NCI-H1092 (cell line): ENCODE measurements at places on chromosomes 2 and 18.

- no peak for DNase-seq
Observed at GRCh38 chr2:43127941-43128558, 98.4 kb downstream of the ZFP36L2 start.

DNA sequence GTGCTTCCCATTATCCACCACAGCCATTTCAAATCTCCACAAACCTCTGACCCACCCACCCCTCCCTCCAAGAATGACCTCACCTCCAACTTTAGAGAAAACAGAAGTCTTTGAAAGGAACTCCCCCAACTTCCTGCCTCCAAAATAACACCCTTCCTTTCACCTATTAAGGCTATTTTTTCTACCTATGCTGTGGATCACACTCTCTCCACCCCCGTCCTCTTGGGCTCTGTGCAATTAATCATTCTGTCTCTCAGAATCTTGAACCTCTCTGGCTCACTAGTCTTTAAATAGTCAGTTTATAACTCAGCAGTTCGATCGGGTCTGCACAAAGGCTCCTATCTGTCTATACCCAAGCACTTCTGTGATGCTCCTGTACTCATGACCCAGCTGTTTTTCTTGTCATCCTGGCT, 37.3 kb upstream of the XPO1 start:
- no peak for DNase-seq

GRCh38 chr2:84386336-84387040, 72.6 kb downstream of the SUCLG1 start:
- no peak for DNase-seq

GRCh38 chr2:25620077-25620476, 53.3 kb downstream of the DTNB start:
- DNase-seq = no peak

- no peak for DNase-seq
Observed at GRCh38 chr18:78563110-78563509, 416.5 kb upstream of the SALL3 start.

- no peak for DNase-seq
Observed at GRCh38 chr2:236107536-236107935, 60.6 kb downstream of the GBX2 start.

DNA sequence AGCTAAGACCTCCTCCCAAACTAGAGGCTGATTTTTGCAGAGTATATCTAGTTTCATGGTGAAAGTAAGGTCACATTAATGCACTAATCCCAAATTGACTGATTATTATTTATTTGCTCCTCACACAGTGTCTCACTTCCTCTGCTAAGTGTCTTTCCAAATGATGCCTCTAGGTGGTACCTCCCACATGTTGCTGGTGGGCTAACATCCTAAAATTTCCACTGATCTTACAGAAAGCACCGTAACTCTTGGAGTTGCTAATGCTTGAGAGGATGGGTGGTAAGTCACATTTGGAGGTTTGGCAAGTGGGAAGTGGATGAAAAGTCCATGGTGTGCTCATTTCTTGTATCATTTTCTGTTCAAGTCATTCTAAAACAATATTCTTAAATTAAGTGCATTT, 428.7 kb upstream of the GYPC start:
- no peak for DNase-seq

DNA sequence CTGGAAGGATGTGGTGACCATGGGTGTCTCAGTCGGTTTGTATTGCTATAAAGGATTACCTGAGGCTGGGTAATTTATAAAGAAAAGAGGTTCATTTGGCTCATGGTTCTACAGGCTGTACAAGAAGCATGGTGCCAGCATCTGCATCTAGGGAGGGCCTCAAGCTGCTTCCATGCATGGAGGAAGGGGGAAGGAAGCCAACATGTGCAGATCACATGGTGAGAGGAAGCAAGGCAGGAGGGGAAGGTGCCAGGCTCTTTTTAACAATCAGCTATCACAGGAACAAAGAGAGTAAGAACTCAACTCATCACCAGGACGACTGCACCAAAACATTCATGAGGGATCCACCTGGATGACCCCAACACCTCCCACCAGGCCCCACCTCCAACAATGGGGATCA, 209.4 kb downstream of the CDH20 start:
- no peak for DNase-seq

DNA sequence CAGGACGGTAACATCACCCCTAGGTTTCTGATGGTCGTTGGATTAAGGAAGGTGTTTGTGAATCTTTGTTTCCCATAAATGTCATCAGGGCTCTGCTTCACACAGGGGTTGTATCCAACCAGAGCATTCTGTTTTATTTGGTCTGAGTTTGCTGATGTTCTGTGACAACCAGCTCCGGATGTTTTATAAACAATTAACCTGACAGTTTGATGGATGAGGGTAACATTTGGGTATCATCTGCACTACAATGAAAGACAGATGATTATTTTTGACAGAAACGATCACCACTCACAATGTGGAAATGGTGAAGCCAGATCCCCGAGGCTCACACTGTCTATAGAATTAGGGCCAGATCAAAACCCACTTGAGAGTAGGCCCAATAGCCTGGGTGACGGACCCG, 107.1 kb downstream of the CDC42EP3 start:
- DNase-seq = no peak

GRCh38 chr2:176638167-176639015, 369.1 kb downstream of the MTX2 start:
- DNase-seq = peak; percentile 20

DNA sequence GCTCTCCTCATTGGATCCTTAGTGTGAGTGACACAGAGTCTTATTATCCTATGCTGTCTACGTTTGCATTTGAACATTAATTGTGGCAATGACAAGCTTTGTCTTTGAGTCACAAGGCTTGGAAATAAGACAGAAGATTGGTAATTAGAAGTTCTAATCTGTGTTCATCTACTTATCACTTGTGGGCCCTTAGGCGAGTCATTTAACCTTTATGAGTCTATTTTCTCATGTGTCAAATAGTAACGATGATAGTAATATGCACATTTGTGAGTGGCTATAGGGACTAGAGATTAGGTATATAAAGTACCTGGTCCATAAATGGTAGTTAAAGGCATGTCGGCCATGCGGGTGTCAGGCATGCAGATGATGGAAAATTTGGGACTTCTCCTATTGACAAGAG, 105.6 kb upstream of the NABP1 start:
- no peak for DNase-seq

DNA sequence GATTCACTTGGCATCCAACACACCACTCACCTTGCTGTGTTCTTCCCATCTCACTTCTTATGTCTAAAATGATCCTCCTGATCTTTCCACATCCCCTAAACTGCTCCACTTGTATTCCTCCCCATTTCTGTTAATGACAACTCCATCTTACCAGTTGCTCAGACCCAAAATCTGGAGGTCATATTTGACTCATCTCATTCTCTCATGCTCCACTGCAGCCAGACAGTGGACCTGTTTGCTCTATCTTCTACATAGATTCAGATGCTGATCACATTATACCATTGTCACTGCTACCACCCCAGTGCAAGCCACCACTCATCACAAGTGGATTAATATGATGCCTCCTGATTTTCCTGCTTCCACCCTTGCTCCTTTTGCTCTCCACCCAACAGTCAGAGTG, 7.9 kb upstream of the NABP1 start:
- DNase-seq = no peak

- no peak for DNase-seq
Observed at GRCh38 chr2:12456293-12457106, 260.2 kb upstream of the TRIB2 start.

- no peak for DNase-seq
Observed at GRCh38 chr18:56139792-56140254, 498.6 kb downstream of the TXNL1 start.

- DNase-seq = no peak
Observed at GRCh38 chr2:53985646-53986045, 14.9 kb upstream of the PSME4 start.

GRCh38 chr2:67773851-67774250, 289.0 kb downstream of the C1D start:
- no peak for DNase-seq

- DNase-seq = no peak
Observed at GRCh38 chr2:49371128-49371701, 216.9 kb upstream of the FSHR start.

DNA sequence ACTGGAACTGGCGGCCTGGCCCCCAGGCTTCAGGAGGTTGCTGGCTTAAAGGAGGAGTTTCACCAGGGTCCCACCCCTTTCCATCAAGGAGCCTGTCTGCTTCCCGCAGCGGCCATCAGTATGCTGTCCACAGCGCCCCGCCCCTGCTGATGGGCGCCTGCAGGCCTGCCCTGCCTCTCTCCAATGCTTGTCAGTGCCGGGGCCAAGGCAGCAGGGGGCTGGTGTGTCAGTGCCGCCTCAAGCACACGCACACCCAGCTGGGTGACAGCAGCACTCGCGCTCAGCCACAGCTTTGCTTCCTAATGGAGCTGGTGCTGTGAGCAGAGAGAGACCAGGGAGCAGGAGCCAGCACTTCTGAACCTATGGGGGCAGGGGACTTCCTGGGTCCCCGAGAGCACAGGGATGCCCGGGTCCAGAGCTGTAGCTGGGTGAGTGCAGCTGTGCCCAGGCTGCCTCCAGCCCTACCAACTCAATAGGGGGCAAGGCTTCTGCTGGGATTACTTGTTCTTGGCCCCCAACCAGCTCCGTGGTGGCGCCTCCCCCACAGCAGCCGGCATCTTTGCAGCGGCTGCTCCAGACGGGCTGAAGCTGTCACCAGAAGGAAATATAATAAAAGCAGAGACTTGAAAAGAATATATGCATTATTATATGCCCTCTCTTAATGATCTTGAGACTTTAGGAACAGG, 377.2 kb upstream of the LRATD1 start:
- DNase-seq = no peak

DNA sequence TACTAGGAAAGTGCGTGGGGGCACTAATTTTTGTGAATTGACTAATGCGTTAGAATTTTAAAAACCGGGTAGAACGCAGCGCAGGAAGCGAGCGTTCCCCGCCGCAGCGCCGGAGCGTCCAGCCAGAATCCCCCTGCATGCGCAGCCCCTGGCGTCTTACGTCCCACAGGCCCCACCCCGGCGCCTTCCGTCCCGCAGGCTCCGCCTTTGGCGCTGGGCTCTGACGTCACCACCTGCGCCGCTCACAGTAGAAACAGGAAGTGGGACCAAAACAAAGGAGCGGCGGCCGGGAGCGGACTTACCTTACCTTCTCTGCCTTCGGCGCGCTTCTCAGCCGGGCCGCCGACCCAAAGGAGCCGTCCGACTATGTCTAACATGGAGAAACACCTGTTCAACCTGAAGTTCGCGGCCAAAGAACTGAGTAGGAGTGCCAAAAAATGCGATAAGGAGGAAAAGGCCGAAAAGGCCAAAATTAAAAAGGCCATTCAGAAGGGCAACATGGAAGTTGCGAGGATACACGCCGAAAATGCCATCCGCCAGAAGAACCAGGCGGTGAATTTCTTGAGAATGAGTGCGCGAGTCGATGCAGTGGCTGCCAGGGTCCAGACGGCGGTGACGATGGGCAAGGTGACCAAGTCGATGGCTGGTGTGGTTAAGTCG, at the start of gene CHMP1B:
CHMP1B (plus strand) TSS at position 268 of the 660 bp plus-strand sequence; CDS start at position 367, 99 bp downstream.
- peak; percentile 85 for DNase-seq

- peak; percentile 1 for DNase-seq
Observed at GRCh38 chr2:229780856-229781773, 66.8 kb upstream of the DNER start.

DNA sequence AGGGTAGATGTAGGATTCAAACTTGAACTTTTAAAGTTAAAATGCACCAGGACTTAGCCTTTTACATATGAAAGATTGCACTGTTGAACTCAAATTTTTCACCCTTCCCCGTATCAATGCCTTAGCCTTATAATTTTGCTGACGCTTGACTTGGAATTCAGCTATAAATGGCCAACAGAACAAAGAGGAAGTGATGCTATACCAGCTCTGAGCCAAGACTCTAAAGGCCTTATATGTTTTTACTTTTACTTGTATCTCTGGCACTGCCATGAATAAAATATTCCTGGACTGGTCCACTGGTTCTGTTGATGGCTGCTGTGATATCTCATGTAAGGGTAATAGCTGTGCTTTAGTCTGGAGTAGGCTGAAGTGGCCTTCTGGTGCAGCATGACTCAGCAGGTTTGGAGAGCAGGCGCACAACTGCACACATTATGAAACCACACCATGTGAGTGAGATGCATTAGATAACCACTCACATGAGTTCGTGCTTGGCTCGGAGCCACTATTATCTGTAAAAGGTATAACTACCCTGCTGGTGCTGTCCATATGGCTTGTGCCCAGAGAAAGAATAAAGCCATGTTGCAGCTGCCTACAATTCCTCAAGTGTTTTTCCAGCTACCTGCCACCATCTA, 8.4 kb upstream of the IER3IP1 start:
- DNase-seq = peak; percentile 4

GRCh38 chr18:75005626-75006025, 203.3 kb downstream of the PTGR3 start:
- no peak for DNase-seq

DNA sequence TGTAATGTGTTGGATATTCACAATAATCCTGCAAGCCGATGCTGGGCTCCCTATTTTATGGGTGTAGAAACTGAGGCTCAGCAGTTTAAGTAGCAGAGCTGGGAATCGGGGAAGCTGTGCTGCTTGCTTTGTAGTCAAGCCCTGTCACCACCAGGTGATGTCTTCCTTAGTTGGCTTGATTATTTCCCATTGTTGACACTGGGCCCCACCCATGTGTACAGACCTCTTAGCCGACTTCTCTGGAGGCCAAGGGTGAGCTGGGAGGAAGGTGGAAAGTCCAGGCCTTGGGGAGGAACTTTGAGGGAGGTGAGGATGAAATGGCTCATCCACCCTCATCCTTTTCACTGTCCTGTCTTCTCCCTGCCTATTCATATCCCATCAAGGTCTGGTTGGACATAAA, 60.0 kb downstream of the CAPN13 start:
- DNase-seq = no peak

GRCh38 chr2:8669157-8669817, 12.6 kb upstream of the ID2 start:
- DNase-seq = no peak

DNA sequence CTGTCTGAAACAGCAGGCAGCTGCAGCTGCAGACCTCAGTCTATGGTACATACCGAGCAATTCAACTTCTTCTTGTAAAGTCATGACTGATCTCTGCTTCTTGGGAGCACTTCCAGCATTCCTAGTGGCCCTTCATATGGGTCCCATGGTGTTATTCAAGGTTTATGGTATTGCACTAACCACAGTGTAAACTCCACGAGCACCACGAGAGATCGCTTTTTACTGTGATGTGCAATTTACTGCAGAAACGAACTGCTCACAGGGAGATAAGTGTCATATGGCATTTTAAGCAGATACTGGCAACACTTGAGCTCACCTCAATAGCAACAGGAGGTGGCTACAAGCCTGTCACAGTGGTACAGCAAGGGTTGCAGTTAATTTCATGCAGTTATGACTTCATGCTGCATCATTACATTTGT, 38.6 kb upstream of the SH3BP4 start:
- DNase-seq = no peak

DNA sequence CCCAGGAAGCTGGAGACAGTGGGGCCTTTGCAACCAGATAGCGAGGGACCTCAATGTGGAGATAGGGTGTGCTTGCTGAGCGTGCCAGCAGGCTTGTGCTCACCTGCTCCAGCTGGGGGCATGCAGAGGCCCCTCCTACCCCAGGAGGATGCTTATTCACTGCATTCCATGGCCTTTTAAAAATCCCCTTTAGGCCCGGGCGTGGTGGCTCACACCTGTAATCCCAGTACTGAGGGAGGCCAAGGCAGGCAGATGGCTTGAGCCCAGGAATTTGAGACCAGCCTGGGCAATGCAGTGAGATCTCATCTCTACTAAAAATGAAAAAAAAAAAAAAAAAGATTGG, 54.5 kb downstream of the ODC1 start:
- no peak for DNase-seq
